Stimulated activated CD8-positive, alpha-beta memory T cell treated with anti-CD3 and anti-CD28 coated beads, Interleukin-4, amount 100 ng/mL, for 48 hours (primary cell): ENCODE measurements at places on chromosomes 12 and 14.

DNA sequence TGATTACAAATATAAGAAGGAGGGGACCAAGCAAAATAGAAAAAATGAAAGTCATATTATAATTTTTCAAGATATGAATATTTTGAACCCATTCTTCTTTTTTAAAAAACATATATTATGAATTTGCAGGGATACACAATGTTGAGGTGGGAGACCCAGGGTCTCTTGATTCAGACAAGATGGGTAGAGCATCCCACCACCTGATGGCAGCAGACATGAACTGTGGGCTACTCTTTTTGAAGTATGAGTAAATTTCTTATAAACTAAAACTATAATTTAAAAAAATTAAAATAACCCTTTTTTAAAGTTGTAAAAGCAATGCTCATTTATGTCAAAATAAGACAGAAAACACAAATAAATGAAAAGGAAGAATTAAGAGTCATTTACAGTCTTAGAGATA, 202.7 kb upstream of the PRICKLE1 start:
- DNase-seq: no peak

DNA sequence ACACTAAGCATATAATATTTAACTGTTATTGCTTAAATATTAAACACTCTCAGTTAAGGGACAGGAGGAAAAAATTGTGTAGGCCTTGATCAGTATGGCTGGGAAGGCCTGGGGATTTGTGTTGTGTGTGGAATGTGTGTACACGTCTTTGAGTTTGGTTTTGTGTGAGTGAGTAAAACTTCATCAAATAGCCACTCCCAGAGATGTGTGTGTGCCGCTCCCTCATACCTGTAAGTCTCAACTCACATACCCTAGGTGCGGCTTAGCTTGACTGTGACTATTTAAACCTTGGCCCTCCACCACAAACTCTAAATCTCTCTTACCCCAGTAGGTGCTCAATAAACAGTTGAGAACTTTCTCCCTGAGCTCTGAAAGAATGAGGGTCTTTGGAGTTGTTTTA, 64.3 kb downstream of the FLRT2 start:
- no peak for DNase-seq

GRCh38 chr12:128091951-128092382, 175.0 kb upstream of the TMEM132C start:
- DNase-seq: no peak

- no peak for DNase-seq
Measured at GRCh38 chr12:25752710-25753309, 199.7 kb upstream of the LMNTD1 start.

DNA sequence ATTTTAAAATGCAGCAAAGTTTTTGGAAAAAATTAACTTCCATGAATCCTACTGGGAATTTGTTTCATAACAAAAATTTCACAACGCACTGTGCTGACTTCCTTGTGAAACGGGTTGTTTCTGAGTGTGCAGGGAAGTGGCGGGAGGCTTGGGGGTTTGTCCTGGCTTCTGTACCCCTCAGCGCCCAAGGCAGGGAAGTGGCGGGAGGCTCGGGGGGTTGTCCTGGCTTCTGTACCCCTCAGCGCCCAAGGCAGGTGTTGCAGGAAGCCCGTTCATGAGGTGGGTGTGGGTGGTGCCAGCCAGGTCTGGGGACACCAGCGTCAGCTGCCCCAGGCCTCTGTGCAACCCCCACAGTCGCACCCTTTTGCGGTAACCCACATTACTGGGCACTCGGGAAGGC, 25.1 kb downstream of the ADGRD1 start:
- no peak for DNase-seq

DNA sequence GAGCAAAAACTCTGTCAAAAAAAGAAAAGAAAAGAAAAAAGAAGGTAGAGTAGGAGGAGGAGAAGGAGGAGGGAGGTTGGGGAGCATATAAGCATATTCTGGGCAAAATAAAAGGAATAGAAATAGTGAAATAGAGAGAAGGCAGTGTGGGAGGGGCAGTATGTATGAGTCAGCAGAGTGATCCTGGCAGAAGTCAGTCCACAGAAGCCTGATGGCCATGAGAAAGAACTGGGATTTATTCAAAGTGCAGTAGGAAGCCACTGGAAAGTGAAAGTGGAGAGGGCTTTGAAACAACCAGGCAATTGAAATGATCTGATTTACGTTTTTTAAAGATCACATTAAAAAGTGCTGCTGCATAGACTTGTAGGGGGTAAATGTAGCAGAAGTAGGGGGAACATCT, 368.6 kb upstream of the USP15 start:
- DNase-seq: no peak

DNA sequence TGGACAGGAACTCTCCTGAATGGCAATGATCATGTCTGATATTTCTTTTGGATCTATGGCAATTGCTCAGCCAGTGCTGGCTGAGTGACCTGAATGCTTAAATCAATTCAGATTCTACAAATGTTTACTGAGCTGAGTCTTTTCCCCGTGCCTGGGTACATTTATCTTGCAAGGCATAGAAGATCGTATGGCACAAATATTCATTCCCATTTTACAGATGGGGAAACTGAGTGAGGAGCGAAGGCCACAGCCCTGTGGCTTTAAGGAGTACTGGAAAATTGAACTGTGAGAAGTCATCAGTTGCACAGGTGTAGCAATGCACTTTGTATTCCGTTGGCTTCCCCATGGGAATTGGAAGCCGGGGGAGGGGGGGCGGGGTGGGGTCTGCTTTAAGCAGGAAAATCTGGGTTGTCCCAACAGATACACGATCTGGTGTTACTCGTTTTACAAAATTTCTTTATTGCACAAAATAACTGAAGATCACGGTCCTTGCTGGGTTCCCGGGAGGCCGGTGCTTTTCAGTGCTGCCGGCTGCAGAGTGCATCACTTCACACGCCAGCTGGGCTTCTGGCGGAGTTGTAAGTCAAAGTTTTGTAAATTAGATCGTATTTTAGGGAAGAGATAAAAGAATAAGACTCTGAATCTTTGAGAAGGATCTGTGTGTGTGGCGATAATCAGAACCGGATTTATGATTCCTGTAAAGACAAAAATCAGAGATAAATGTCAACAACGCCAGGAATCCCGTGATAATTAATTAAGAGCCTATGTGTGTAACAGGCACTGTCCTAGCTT, 75.0 kb upstream of the MAP1LC3B2 start:
- no peak for DNase-seq

- no peak for DNase-seq
Measured at GRCh38 chr12:65403188-65403587, 124.7 kb downstream of the MSRB3 start.

DNA sequence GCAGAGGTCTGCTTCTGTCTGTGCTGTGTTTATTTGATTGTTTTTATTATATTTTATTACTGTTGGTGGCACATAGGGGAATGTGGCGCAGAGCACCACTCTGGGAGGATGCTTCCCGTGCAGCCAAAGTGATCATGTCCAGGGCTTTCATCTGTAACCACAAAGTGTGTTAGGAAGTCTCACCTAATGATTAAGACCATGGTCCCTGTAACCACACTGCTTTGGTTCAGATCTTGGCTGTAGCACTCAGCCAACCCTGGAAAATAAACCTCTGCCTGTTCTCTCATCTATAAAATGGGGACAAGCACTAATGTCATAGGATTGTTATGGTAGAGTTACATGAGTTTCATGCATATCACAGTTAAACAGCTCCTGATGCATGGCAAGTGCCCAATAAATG, 1.9 kb downstream of the RESF1 start:
- no peak for DNase-seq

GRCh38 chr12:85794531-85794930, 41.7 kb downstream of the RASSF9 start:
- DNase-seq: no peak

DNA sequence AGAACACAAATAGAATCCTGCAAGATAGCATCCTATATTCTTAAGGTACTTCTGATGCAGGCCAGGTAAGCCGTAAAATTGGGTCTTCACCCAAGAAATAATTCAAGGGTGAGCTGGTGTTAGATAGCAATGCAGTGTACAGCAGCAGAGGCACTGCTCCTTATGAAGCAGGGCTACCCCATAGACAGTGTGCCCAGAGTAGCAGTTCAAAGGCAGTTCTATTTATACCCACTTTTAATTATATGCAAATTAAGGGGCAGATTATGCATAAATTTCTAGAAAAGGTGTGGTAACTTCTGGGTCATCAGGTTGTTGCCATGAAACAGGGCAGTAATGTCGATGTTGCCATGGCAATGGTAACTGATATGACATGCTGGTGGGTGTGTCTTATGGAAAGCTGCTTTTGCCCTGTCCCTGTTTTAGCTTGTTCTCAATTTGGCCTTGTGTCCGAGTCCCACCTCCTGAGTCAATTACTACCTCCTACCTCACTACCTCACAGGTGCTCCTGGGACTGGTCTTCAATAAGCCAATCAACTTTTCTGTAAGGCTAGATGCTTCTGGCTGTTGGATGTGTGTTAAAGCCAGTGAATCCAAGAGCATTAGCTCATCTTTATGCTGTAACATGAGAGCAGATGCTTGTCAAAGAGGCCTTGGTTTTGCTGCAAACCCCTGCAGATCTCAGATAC, 61.0 kb downstream of the PPM1A start:
- no peak for DNase-seq

DNA sequence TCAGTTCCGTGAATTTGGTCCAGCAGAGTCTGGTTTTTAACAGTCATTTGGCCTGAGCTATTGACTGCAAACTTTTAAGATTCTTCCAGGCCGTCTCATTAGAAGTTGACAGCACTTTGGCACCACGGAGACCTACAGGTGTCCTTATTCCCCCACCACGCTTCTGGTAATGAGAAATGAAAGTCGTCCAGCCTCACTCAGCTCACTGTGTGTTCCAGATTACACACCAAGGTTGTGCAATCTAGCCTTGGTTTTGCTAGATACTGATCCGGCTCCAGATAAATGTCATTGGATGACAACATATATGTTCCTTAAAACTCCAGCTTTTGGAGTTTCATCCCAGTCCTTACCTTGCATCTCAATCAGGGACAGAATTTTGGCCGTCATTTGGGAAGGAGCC, 210.4 kb downstream of the CHST11 start:
- no peak for DNase-seq
